Mammary epithelial cell (primary cell): ENCODE measurements at places on chromosomes 12 and 14.
A peak's percentile ranks its signal among the peaks of the same experiment; 100 is the strongest.

DNA sequence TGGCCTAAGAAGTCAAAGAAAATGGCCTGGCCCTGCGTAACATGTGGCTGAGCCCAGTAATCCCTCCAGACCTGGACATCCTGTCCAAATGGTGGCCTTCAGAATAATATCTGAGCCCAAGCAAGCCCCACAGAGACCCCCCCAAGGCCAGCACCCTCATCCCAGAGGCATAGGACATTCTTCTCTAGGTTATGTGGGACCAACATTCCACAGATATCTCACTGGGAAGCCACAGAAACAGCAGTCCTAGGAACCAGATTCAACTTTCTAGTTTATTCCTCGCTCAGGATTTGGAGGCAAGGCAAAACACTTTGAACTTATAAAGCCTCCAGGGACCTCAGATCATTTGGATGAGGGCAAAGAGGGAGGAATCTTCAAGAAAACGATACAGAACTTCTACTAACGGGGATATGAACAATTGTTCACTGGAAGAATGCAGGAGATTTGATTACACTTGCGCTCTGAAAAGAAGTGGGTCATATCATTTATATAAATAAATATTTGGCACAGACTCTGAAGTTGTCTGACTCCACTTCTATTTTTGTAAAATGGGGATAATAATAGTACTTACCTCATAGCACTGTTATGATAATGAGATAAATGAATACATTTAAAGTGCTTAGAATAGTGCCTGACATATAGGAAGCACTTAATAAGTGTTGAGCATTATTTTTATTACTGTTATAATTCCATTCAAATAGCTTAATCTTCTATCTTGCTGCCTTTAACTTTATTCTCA is 171.5 kb downstream of the NUAK1 start:
- DNase-seq = no peak

DNA sequence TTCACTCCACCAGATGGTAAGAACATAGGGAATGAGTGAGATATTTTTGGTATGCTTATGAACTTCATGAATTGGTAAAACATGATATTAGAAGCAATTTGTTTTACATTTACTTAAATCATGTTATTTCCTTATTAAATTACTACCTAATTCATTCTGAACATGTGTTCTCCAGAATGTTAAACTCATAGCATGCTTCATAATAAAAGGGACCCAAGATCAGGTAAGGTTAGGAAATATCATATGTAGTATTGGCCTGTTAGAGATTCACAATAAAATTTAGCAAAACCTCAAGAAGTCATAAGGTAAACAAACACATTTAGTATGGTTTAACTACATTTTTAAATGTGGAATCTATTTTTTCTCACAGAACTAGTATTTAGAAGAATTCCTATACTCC is 28.2 kb downstream of the PTPRQ start:
- DNase-seq = no peak

DNA sequence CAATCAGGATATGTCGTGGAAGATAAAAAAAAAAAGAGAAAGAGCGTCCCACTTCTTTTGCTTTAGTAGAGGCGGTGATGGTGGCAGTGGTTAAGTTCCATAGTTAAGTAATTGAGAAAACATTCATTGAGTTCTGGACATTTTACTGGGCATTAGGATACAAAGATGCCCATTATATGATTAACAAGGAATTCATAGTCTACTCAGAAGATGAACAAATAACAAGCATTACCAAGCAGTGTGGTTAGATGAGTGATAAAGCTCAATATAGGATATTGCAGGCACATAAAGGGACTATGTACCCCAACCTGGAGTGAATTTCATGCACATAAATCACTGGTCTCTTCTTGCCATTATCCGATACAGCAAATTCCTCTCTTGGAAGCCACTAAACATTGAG is 53.7 kb downstream of the ALG10B start:
- peak; percentile 74 for DNase-seq

GRCh38 chr12:53231671-53231920 is 413 bp downstream of the RARG start:
- DNase-seq = no peak

DNA sequence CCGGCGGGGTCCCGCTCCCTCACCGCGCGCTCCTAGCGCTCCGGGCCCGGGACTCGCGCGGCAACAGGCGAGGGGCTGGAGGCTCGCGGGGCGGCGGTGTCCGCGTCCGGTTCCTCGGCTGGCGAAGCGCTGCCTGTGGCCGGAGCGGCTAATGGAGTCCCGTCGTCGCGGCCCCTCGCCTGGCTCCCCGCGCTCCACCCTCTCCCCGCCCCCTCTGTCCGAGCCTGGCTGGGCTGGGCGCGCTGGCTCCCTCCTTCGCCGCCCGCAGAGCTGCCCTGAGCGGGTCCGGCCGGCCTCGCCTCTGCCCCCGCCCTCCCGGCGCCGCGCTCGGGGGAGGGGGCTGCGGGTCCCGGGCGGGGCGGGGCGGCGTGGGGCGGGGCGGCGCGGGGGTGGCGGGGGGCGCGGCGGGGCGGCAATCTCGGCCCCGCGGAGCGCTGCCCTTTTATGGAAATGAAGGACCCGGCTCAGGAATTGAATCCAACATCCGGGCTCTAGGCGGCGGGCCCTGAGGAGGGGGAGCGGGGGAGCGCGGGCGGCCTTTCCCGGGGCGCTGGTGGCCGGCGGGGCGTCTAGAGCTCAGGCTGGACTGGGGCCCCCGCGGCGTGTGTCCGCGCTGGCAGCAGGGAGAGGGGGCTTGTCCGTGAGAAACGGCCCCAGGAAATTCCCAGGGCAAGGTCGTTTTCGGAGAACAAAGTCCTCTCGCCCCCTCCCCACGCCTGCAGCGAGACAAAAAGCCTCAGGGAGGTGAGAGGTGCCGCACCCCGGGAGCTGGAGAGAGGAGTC is at the start of gene FERMT2:
TSS of gene FERMT2 (minus strand) at position 153 of the 783 bp plus-strand sequence. CDS start 482 bp downstream, outside the sequence.
- DNase-seq = peak; percentile 75

- no peak for DNase-seq
Measured at GRCh38 chr12:52228366-52228765, 4.7 kb upstream of the KRT7 start.

DNA sequence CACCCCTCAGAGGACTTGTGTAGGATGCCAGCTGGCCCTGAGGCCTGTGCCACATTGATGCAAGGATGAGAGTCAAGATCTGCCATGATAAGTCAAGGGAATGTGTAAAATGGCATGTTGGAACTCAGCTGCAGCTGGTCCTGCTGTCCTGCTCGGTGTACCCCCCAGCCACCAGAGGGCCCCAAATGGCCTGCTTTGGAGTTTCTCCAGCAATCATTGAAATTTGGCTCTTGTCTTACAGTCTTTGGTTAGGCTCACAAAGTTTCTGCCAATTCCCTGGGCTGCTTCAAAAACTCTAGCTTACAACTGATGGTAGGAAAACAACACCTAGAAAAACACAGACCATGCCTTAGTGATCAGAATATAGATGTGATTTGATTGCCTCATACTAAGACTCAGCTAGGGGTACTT is 76.8 kb downstream of the HSD17B6 start:
- peak; percentile 56 for DNase-seq

GRCh38 chr12:115228434-115228833 is 544.5 kb upstream of the TBX3 start:
- DNase-seq = no peak

- DNase-seq = no peak
Measured at GRCh38 chr12:22729957-22730443, 105.0 kb downstream of the ETNK1 start.

DNA sequence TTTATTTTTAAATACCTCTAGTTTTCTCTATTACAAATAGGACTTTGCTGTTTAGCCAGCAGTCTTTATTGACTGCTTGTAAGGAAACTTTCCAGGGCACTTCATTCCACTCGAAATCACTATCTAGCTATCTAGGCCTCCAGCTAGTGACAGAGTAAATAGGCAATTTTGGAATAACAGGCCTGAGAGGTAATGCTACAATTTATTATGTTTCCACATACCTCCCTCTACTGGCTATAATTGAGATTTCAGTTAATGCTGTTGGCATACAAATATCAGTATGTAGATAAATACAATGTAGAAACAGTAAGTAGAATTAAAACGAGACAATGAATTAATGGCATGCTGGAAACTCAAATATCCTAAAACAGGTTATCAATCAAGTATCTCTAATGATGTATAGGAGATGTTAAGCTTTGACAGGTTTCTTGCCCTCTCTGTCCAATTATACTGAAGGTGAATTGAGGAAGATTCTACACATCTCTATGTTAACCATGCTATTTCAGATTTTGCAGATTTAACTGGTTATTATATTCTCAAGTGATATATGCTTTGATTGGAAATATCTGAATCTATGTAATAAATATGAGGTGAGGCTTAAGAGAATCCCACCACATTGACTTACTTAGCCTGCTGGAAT is 7.2 kb downstream of the DTD2 start:
- DNase-seq = peak; percentile 28

- DNase-seq = no peak
Measured at GRCh38 chr12:92109613-92110012, 36.0 kb downstream of the BTG1 start.

DNA sequence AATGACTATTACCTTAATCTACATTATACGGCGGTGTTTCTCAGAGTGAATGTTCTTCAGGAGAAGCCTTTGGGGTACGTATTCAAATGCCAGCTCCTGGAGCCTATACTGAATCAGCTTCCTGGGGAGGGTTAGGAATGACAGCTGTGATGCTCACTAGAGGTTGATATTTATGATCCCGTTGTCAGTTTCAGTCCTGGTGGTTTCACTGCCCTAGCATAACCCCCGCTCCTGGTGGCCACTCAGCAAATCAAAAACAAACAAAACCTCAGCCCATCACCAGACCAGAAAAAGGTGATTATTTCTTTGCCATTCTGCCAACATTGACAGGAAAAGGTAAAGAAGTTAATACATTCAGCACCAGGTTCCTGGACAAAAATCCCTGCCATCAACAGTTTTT is 136.5 kb upstream of the CRY1 start:
- DNase-seq = no peak

DNA sequence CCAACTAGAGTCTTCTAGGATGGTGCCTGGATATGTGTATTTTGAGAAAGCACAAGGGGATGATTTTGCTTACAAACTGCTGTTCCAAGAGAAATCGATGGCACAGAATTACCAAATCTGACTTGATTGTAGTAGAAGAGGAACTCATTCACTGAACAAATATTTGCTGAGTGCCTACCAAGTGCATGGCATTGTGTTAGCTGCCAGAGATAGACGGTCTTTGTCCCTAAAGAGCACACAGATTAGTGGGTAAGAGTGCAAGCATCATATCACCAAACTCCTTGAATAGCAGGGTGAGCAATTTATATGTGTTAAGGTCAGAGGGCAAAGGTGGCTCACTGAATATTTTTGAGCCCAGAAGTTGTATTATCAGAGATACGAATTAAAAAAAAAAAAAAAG is 3.5 kb upstream of the FOXN3 start:
- no peak for DNase-seq

- DNase-seq = no peak
Measured at GRCh38 chr14:70064136-70064865, 124.5 kb downstream of the SLC8A3 start.

- no peak for DNase-seq
Measured at GRCh38 chr12:269191-269590, 6.6 kb upstream of the SLC6A13 start.

GRCh38 chr12:112964915-112965314 is 13.4 kb upstream of the OAS2 start:
- no peak for DNase-seq

- no peak for DNase-seq
Measured at GRCh38 chr12:96807741-96808140, 99.3 kb upstream of the NEDD1 start.

DNA sequence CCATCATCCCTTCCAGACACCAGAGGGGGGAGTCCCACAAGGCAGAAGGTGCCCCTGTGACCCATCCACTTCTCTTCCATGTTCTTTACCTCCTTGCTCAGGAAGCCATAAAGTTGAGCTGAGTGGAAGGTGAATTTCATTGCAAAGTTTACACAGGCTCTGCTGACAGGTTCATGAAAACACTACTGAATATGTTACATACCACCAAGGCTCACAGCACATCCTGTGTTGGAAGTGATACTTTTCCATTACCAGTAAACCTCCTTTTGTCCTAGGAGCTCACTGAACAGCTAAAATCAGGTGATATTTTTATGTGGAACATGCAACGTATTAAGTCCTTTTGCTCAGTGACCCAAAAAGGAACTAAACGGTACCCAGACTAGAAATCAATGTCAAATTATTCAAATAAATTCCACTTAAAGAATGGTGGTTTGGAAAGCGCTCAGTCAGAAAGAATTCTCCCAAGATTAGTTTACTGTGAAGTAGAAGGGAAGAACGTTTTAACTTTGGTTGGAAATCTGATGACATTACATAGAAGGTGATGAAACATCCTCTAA is 196.2 kb upstream of the NUDT4 start:
- DNase-seq = no peak

DNA sequence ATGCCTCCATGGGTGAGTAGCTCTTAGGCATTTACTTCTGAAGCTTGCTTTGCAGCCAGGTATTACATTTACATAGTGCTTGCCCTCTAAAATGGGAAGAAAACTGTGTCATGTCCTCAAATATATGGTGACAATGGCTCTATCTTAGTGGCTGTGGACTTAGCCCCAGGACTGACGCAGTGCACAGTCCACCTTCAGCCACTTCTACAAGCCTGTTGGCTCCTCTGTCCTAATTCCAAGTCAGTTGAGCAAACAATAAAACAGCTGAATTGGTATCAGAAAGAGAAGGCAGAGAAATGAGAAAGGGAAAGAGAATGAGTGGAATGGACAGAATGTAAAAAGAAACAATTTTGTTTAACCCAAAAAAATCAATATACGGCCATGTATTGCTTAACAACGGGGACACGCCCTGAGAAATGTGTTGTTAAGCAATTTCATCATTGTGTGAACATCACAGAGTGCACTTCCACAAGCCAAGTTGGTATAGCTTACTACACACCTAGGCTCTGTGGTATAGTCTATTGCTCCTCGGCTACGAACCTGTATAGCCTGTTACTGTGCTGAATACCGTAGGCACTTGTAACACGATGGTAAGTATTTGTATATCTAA is 93.5 kb downstream of the GRIN2B start:
- no peak for DNase-seq

- DNase-seq = no peak
Measured at GRCh38 chr14:53538316-53538881, 385.3 kb upstream of the DDHD1 start.

DNA sequence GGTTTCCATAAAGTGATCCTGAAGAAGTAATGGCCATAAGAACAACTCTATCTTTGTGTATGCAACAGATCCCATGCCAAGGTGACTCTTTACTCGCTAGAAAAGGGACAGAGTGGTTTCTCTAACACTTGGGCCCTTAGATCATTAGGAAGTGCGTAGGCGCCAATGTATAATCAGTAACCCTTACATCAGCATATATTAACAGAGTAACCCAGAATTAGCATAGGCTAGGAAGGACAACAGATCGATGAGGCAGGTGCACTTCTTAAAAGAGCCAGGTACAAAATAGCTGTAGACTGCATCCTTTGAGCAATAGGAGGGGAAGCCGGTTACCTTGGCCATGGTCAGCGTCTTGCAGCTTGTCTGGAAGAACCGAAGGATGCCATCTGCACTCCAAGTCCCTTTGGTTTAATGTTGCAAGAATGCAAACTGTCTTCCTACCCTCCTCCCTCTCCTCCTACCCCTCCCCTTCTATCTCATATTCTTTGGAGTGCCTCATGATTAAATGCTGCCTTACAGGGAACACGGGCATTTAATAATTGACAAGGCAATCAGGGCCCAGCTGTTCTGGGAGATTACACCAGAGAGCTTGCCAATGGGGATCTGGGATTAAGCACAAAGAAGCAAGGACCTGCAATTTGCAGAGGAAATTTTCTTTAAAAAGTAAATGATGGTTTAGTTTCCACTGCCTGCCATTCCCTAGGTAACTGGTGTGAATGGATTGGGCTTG is 8.0 kb downstream of the GSG1 start:
- DNase-seq = no peak

GRCh38 chr12:10012630-10013330 is 2.4 kb downstream of the CLEC12B start:
- DNase-seq = no peak
